ENCODE measurements at places on chromosomes 12 and 14.

GRCh38 chr14:95134304-95134933 is 22.9 kb downstream of the DICER1 start:
- DNase-seq = no peak

GRCh38 chr12:125772403-125772802 is 707.2 kb downstream of the AACS start:
- no peak for DNase-seq

DNA sequence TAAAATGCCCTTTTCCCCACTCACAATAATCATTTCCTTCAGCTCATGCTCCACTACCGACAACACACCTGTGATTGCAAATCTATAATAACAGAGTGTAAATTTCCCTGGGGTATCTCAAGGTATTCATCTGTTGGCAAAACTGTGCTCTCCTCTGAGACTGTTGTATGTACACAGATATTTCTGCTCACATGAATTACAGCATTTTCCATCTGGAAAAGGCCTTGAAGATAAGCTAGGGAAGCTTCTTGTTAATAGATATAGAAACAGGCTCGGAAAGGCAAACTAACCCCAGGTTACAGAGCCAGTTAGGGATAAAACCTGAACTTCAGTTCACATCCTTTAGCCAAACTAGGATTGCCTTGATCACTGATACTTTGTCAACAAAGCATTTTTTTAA is 210.4 kb upstream of the KRR1 start:
- no peak for DNase-seq

DNA sequence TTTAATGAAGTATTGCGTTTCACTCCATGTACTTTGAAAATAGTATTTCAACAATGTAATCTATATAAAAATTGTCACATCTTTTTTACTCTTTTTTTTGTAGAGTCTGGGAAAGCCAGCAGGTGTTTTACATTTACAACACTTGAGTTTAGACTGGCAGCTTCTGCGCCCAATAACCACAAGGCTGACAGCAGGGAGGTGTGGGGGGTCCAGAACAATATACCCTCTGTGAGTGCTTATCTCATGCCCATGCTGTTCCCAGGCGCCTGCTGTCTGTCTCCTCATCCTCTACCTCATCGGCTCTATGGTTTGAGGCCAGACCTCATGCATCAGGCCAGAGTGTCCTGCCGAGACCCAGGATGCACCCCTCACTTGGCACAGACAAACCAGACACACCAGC is 24.9 kb downstream of the FBRSL1 start:
- no peak for DNase-seq

- DNase-seq = no peak
Observed at GRCh38 chr12:17640615-17641014, 449.4 kb downstream of the RERGL start.

DNA sequence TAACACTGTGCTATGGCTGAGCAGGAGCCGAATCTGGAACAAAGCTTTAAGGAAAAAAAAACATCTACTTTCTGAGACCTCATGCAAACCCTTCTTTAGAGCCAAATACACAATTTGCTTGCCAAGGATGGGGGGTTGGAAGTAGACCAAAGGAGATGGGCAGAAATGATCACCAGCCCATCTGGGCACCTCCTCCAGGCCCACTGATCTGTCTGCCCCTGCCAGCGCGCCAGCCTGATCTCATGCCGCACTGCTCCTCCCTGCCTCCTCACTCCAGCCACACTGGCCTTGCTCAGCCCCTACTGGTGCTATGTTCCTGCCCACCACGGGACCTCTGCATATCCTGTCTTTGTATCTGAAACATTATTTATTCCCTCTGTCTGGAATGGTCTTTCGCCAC is 24.8 kb upstream of the RAB35 start:
- no peak for DNase-seq

- DNase-seq = peak; percentile 84
Observed at GRCh38 chr12:65556676-65557437, 267.4 kb upstream of the HMGA2 start.

- no peak for DNase-seq
Observed at GRCh38 chr14:105132921-105133654, 35.5 kb downstream of the JAG2 start.

- DNase-seq = no peak
Observed at GRCh38 chr12:117662220-117662619, 300.8 kb upstream of the NOS1 start.

DNA sequence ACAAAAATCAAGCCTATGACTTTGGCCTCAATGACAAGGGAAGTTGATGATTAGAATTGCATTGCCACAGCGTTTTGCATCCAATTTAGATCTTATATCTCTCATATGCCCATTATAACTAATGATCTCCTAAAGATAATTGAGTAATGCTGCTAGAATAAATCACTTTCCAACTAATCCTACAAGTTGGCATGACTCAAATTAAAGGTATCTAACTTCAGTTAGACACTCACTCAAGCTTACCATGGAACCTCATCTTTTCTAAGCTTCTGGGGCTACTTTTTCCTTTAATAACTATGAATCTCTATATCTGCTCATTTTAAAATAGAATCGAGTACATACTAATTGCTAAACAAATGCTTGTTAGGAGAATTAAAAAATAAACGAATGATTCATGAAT is 427.8 kb downstream of the BTG1 start:
- DNase-seq = no peak

DNA sequence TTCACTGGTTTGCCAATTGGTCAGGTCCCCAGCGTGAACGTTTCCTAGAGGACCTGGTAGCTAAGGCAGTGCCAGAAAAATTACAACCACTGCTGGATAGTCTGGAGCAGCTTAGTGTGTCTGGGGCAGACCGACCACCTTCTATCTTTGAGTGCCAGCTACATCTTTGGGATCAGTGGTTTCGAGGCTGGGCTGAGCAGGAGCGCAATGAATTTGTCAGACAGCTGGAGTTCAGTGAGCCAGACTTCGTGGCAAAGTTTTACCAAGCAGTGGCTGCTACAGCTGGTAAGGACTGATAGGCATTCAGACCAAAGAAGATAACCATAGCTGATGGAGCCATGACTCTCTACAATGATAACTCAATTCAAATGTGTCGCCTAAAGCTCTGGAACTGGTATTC is 2.5 kb downstream of the C14orf119 start:
- no peak for DNase-seq

DNA sequence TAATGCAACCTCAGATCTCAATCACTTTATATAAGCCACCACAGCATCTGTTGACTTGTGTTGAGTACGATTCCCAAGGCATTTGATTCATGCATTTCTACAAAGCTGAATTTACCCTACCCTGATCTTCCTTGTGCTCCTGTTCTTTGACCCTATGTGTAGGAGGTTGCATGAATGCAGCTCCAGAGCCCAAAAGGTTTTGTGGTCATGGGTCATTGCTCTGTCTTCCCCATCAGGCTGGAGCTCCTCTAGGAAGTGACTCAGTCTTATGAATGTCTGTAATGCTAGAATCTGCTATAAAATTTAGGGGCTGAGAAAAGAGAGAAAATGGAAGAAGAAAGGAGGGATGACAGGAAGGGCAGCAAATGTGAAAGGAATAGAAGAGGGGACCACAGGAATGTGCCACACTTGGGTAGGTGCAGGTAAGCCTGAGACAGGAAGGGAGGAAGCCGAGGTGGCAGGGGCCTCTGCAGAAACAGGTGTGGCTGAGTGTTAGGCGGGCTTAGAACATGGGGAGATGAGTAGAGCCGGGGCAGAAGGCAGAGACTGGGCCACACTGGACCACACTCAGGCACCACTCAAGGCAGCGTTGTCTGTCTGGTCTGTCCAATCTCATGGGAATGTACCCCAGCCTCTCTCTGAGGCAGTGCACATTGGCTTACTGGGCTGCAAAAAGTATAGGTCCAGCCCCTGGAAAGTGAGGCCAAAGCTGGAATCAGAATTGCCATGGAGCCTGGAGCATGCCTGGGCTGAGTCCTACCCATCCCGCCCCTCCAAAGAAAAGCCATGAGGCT is 334.1 kb downstream of the BCL11B start:
- peak; percentile 25 for DNase-seq

GRCh38 chr12:24038211-24038997 is 88.9 kb upstream of the SOX5 start:
- no peak for DNase-seq

Data from fibroblast of skin of right biceps (primary cell).